Stimulated activated CD4-positive, alpha-beta T cell treated with anti-CD3 and anti-CD28 coated beads, Interleukin-4, amount 100 ng/mL, for 24 hours (primary cell): ENCODE measurements at places on chromosomes 1 and 21.

DNA sequence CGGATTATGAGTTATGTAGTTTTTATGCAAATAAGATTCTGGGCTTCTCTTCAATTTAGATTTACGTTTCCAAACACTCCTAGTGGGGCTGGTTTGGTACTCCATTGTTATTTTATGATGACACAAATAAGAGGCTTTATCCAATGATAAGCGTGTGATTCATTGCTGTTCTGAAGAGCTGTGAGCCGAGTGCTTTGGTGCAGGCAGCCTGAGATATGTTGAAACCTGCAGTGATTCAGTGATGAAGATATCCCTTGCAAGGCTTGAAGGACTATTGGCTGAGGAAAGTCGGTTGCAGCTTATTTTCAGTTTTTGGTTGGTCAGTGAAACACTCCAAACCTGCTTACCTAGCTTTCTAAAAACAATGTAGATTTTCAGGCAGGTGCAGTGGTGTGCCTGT is 112.2 kb downstream of the RYR2 start:
- DNase-seq: no peak

- no peak for DNase-seq
Measured at GRCh38 chr1:186730951-186731729, 50.9 kb upstream of the PTGS2 start.

GRCh38 chr21:25107708-25108107 is 499.6 kb downstream of the MRPL39 start:
- no peak for DNase-seq

DNA sequence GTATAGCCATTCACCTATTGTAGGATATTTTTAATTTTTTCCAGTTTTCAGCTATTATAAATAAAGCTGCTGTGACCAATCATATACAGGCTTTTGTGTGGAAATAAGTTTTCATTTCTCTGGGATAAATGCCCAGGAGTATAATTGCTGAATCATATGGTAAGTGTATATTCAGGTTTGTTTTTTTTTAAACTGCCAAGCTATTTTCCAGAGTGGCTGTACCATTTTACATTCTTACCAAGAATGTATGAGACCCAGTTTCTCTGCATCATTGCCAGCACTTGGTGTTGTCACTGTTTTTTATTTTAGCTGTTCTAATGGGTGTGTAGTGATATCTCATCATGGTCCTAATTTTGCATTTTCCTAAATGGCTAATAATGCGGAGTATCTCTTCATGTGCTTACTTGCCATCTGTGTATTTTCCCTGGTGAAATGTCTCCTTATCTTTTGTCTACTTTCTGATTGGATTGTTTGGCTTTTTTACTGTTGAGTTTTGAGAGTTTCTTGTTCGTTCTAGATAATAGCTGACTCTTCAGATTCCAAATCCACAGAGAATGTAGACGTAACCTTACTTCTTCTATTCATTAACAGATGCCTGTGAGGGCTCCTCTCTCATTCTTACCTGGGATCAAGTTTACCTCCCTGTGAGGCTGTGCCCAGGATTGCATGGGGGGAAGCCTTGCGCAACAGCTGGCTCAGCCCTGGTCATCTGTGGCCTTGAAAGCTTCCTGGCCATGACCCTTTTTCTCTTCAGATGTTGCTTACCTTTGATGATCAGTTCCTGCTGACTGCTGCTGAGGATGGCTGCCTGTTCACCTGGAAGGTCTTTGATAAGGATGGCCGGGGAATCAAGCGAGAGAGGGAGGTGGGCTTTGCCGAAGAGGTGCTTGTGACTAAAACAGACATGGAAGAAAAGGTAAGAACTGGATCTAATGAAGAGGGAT is 42.6 kb downstream of the CFAP57 start:
- DNase-seq: no peak

DNA sequence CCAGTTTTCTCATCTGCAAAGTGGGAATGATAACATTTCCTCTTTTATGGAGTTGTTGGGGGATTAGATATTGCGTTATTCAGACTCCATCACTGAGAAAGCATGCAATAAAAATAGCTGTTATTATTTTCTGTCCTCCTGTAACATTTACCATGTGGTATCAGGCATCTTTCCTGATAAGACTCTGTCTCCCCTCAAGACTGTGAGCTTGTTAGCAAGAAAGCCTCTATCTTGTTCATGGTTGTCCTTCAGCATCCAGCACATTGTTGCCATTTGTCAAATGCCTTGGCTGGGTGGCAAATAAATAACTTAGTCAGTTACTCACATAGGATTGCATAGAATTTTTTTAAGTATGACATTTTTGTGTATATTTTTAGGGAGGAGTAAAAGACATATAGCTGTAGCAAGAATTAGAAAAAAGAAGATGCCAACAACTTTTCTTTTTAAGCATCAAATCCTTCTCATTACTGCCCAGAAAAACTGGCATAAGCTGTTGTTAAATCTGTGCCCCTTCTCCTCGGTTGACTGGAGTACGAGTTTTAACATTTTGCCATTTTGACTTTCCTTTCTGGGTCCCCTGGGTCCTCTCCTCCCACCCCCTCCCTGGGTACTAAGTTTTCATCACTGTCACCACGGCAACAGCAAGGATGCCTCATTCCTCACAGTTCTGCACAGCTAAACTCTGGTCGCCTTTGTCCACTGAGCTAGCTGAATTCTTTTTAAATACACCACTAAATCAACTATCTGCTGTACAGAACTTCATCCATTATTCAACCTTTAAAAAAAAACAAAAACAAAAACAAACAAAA is 1.0 kb upstream of the JAM2 start:
- DNase-seq: no peak

DNA sequence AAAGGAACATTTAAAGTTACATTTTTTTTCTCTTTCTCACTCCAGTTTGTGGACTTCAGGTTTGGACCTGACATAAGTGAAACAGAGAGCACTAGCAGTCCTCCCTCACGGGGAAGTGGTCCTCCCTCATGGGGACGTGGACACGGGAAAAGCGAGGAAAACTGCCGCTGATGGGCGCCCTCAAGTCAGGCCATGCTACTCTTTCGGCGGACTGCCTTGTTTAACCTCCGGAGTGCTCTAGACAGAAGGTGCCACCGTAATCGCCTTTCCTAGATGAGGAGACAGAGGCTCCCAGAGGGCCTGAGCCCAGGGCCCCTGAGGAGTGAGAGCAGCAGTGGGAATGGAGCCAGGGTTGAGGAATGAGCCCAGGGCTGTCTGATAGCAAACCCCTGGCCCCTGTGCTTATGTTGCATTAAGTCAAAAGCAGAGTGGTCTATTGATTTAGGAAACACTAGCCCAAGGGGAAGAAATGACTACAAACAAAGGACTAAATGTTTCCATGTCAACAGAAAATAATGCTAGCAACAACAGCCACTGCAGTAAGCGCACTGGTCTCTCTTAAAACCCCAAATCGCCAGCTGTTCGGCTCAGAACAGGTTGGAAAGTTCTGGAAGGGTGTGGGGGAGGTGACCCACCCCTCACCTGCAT is 84.1 kb downstream of the DMRTB1 start:
- DNase-seq: no peak

- DNase-seq: no peak
Measured at GRCh38 chr1:171680339-171680738, 27.9 kb upstream of the MYOC start.

DNA sequence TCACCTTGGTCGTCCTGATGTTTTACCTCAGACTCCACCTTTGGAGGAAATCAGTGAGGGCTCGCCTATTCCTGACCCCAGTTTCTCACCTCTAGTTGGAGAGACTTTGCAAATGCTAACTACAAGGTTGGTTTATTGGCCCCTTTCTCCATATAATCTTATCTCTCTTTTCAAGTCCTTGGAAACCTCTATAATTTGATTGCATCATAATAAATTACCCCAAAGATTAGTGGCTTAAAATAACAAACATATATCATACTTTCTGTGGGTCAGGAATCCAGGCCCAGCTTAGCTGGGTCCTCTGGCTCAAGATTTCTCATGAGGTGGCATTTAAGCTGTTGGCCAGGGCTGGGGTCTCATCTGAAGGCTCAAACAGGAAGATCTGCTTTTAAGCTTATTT is 12.1 kb upstream of the PSMD4 start:
- DNase-seq: no peak

DNA sequence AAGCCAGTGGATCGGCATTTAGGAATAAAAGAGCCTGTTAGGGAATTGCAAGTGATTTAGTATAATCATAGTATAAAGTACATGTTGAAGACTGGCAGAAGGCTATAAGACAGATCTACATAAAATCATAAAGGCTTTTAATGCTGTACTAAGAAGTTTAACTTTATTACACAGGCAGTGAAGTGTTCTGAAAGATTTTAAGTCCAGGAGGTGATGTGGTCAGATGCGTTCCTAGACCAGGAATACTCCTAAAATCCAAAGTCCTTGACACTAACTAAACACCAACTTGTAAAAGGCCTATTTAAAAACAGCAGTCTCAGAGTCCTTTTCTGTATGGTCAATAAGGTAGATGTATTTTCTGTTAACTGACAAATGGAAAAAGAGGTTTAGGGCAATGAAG is 57.0 kb downstream of the KIFAP3 start:
- DNase-seq: no peak

DNA sequence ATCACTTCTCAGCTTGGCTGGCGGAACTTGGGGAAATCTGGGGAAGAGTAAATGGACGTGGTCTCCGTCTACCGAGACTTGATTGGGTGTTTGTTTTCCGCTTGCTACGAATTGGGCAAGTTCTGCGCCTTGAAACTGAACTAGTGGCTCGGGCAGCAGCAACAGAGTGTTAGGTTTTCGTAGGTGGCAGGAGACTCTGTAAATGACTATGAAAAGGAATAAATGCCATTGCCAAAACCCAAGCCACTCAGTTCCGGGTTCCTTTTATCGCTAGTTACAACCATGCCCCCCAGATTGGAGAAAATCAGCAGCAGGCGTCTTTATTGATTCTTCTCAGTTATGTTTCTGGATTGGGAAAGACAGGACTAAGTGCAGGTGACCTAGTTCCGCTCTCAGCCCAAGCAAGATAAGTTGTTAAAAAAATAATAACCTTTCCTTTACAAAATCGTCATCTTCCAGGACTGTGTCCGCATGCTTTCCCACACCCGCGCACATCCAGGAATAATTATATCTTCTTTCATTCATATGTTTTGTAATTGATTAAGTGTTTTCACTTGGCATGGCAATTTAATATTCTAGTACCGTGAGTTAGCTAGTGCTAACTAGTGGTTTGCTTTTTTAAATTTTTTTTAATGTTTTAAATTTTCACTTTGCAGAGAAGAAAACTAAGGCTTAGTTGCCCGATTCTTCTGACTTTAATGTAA is 3.4 kb downstream of the LHX9 start:
- DNase-seq: no peak

- DNase-seq: no peak
Measured at GRCh38 chr1:60390593-60391282, 317.2 kb upstream of the C1orf87 start.

- no peak for DNase-seq
Measured at GRCh38 chr1:204858363-204858821, 12.3 kb upstream of the NFASC start.

DNA sequence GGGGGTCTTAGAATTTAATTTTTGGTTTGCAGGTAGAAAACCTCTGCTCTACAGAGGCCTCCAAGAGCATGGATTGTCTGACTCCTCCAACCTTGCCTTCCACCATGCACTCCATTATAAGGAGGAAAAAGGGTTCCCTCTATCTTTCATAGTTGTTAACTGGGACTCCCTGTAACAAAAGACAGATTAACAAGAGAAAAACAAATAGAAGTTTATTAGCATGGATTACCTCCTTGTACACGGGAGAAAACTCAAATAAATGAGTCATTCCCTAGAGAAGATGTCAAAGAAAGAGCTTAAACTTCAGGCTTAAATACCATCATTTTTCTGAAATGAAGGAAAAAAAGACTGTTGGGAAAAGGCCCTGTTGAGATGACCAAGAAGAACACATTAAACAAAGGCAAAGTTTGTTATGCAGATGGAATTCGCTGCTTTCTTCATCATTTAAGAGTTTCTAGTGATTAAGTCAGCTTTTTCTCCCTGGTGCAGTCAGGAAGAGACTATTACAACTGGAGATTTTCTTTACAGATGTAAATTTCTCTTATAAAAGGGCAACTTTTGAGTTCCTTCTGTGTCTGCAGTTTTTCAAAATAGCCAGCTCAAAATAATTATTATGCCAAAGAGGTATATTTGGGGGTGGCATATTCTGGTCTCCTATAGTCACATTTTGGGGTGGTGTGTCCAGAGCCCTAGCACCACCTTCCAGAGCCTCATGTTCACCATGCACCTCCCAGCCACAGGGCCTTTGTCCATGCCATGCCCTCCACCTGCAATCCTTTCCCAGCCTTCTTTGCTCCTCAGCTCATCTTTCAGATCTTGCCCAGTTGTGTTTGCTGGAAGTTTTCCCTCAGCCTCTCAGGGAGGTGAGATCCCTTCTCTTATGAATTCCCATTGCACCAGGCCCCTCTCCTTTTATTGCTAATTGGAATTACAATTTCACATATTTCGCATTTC is 63.1 kb upstream of the KLHDC7A start:
- no peak for DNase-seq

DNA sequence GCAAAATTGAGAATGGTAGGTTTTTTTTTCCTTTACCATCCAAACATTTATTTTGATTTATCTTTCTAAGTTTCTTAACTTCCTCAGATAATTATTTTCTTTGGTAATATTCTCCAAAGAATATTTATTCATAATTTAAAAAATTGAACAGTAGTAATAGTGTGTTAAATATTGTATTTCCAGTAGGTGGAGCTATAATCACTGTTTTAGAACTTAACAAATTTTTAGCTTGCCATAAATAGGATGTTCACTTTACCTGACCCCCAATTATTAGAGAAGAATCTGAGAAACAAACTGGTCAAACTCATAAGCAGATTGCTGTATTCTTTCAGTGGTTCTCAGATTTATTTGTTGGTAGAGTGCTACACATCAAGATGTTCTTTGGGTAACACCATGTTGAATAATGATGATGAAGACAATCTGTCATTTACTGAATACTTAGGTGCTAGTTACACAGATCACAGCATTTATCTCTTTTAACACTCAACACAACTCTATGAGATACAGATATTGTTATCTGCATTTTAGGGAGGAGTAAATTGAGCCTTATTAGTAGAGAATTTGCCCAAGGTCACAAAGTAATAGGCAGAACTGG is 82.4 kb upstream of the GPR88 start:
- DNase-seq: no peak

- DNase-seq: no peak
Measured at GRCh38 chr1:201791779-201792173, 37.2 kb upstream of the IPO9 start.

DNA sequence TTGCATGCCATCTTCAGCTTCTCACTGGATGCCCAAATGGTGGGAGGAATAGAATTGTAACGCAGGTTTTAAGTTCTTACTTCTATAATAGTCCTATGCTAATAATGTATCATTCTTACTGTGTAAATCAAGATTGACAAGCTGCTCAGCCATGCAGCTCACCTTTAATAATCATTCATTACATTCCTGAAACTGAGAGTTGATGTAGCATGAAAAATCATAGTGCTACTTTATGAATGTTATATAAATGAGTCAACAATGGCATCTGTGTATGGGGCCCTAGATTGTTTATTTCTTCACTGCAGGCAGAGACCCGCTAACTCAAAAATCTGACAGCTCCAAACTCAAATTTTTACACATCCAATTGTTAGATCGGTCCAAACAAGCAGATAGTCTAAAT is 34.4 kb downstream of the FH start:
- no peak for DNase-seq

GRCh38 chr1:115669886-115670285 is 28.1 kb downstream of the VANGL1 start:
- no peak for DNase-seq

- DNase-seq: no peak
Measured at GRCh38 chr1:176770066-176770465, 307.1 kb downstream of the PAPPA2 start.

- no peak for DNase-seq
Measured at GRCh38 chr21:28154121-28154520, 838.6 kb downstream of the LTN1 start.

- no peak for DNase-seq
Measured at GRCh38 chr1:115228191-115228590, 109.9 kb downstream of the NGF start.
